Activated CD4-positive, alpha-beta T cell treated with anti-CD3 and anti-CD28 coated beads for 36 hours (primary cell): ENCODE measurements at places on chromosomes 5 and 9. TPM values are rescaled to one million over a fixed set of nuclear protein-coding genes. Genes with fewer than 3 reads are reported as not detected.

Gene FUT7
- 1.3 TPM for total RNA-seq

Gene TTC23L
- 0.26 TPM for total RNA-seq

Gene SLC6A7
- not detected for total RNA-seq

Gene SLCO6A1
- total RNA-seq, result not detected

DNA sequence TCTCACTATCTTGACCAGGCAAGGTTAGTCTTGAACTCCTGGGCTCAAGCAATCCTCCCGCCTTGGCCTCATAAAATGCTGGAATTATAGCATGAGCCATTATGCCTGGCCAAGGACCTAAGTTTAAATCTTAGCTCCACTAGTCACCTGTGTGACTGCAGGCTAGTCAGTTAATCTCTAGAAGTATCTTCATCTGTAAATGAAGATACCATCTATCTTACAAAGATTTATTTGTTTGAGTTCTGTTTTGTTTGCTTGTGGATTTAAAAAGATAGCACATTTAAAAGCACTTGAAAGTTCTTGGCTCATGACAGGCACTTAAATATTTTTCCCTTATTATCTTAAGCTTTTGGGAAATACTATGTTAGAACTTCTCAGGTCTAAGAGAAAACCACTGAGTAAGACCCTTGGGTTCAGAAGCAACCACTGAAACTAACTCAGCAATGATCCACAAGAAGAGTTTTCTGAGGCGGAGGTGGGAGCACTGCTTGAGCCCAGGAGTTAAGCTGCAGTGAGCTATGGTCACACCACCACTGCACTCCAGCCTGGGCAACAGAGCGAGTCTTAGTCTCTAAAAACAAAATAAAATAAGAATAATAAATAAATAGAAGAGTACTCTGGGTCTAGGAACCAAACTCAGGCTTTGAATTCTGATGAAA lies 19.1 kb downstream of the TMEM245 start:
- DNase-seq, result peak; percentile 16

DNA sequence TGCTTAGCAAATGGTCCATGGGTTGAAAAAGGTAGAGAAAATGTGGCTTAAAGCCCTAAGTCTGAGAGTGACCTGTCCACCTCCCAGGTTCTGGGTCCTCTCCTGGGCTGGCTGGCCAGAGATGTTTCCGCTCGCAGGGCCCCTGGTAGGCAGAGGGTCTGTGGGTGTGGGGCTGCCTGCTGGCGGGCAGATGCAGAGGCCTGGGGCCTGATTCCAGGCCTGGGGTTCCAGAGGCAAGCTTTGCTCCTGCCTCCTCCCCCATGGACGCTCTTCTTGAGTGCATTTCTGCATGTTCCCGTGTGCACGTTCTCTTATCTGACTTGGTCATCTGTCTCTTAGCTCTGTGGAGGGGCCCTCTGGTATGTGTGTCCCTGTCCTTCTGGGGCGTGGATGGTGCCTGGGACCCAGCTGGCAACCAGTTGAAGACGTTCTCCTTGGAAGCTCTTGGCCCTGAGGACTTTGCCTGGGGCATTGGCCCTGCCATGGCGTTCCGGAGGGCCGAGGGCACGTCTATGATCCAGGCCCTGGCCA lies 3.8 kb downstream of the MIGA2 start:
- no peak for DNase-seq

GRCh38 chr9:122347348-122348287 lies 23.2 kb upstream of the PTGS1 start:
- DNase-seq, result peak; percentile 28

DNA sequence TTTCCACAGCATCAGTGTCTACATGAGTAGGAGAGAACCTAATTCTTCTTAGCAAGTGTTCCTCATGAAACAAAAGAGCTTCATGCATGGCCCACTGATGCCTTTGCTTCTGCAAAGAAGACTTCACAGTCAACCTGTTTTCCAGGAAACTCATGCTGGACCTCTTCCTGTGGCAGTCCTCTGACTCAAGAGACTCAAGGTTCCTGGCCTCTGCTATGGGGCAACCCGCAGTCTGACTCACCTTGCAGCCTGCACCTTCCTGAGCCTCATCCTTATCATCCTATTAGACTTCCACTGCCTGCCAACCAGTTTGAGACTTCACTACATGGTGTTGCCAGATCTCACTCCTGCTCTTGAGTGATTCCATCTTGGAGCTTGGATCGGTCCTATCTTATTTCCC lies 17.6 kb upstream of the AGGF1 start:
- DNase-seq, result peak; percentile 16
